ENCODE measurements at places on chromosomes 16 and 17.

GRCh38 chr17:81909966-81910839, 996 bp downstream of the PCYT2 start:
- no peak for DNase-seq

- no peak for DNase-seq
Measured at GRCh38 chr16:9425236-9425635, 333.8 kb downstream of the HAPSTR1 start.

GRCh38 chr16:50802000-50802399, 60.1 kb downstream of the CYLD start:
- no peak for DNase-seq

GRCh38 chr16:14353340-14353739, 276.7 kb downstream of the PARN start:
- no peak for DNase-seq

GRCh38 chr17:39777534-39778365, 40.0 kb downstream of the GRB7 start:
- DNase-seq: no peak

GRCh38 chr17:2852729-2853282, 56.6 kb downstream of the RAP1GAP2 start:
- DNase-seq: no peak

DNA sequence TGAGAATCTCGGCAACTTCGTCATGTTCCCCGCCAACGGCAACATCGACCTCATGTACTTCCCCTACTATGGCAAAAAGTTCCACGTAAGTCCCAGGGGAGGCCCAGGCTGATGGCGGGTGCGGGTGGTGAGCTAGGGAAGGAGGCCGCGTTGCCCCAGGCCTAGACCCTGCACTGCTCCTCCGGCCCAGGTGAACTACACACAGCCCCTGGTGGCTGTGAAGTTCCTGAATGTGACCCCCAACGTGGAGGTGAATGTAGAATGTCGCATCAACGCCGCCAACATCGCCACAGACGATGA, 4.8 kb downstream of the ATP1B2 start:
- DNase-seq: no peak

- no peak for DNase-seq
Measured at GRCh38 chr16:17283016-17283415, 187.7 kb downstream of the XYLT1 start.

Measured in HCT116 (cell line).